ENCODE measurements at places on chromosomes 3 and 15.

GRCh38 chr3:129312671-129313414 lies 34.2 kb downstream of the HMCES start:
- no peak for DNase-seq

DNA sequence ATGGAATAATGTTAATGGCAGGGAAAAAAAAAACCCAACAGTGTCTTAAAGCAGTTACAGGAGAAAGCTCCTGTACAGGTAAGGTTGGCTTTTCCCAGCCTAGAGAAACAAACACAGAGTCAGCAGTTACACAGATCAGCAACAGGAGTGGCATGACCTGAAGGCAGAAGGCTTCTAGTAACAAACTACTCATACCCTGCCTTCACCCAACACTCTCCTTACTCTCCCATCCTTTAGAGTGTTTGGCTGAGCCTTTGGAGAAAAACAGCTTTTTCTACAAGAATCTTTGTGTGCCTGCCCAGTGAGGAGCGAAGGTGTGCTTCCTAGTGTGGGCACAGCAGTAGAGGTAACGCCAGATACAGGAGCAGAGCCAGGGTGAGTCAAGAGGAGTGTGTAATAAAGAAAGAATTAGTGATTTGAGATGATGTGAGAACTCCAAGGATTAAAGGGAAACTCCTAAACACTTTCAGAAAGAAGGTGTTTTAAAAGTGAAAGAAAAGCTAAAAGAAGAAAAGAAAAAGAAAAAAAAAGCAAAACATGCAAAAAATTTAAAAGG lies 152.7 kb downstream of the POLR2M start:
- DNase-seq, result no peak

- DNase-seq, result no peak
These were observed 75.3 kb upstream of the PRR20G start for GRCh38 chr3:127363171-127363570.

DNA sequence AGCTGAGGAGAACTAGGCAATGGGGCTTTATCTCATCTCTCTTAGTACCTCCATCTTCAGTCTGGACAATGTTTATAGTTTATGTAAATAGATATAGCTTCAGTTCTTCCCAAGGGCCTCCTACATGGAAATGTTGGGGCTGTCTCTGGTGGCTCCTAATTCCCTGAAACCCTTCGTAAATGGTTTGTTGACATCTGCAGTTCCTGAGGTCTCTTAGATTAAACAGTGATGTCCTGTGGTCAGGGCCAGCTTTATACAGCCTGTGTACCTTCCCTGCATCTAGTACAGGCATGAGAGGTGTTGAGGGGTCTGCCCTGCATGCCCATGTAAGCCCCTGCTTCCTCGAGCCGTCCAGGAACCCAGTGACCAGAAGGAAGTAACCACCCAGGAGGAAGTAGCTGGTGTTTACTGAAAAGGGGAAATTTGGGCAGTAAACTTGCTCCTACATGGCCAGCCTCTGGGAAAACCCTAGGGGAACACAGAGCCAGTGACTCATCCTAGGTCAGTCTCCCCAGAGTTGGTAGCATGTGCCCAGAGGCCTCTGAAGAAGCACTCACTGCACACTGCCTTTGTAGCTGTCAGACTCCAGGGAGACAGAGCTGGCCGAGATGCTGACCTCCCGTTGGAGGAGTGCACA lies 4.7 kb upstream of the TBC1D2B start:
- no peak for DNase-seq
